ENCODE measurements at places on chromosomes 4 and X.

- no peak for DNase-seq
Observed at GRCh38 chr4:154608361-154609252, 3.8 kb downstream of the FGG start.

DNA sequence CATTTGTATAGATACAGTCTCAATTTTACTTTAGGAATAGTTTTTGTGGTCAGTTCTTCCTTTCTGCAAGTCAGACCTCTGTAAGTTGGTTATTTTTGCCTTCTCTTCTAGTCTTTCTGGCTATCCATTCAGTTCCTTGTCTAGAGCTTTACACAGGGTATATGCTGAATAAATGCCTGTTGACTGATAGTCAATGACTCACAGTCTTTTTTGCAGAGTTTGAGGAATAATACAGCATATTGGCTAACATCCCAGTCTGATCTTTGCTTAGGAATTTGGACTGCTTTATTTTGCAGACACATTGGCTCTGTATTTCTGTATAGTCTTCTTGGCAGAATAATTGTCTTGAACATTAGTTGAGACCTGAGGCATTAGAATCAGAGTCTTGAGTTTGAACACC lies 132.4 kb downstream of the MAGEC1 start:
- DNase-seq, result no peak

GRCh38 chr4:48194971-48195370 lies 60.9 kb upstream of the TXK start:
- DNase-seq, result no peak

DNA sequence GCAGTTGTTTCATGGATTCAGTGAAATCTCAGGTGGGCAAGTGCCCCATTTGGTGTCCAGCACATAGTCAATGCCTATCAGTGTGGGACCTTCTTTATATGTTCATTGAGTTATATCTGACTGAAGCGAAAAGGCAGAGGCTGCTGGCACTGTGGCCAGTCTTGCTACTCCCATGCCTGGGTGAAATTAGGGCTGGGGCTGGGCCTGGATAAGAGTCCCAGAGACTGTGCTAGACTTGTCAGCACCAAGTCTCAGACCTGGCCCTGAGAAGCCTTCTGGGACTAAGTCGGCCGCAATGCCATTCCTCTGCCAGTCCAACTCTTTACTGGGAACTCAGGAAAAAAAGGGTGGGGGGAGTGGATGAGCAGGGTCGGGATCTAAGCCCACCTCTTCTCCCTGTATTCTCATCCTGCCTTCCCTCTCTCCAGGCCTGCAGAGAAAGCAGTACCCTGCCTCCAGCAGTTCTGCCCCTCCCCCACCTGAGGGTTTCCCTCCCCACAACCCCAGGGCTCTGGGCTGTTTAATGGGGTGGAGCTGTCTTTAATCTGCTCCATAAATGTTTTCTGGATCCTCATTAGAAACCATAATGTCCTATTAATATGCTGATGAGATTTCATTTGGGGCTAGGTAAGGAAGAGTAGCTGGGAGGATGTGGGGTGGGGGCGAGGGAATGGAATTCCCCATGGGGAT lies 153.5 kb upstream of the PJA1 start:
- no peak for DNase-seq

- no peak for DNase-seq
Observed at GRCh38 chr4:47451657-47452056, 11.8 kb downstream of the COMMD8 start.

- no peak for DNase-seq
Observed at GRCh38 chr4:107156443-107156842, 120.3 kb upstream of the DKK2 start.

- no peak for DNase-seq
Observed at GRCh38 chr4:7195141-7195515, 2.8 kb downstream of the SORCS2 start.

GRCh38 chr4:165715989-165716388 lies 157.0 kb upstream of the TLL1 start:
- DNase-seq, result no peak

- no peak for DNase-seq
Observed at GRCh38 chr4:181468451-181468850, 774.8 kb upstream of the TENM3 start.

DNA sequence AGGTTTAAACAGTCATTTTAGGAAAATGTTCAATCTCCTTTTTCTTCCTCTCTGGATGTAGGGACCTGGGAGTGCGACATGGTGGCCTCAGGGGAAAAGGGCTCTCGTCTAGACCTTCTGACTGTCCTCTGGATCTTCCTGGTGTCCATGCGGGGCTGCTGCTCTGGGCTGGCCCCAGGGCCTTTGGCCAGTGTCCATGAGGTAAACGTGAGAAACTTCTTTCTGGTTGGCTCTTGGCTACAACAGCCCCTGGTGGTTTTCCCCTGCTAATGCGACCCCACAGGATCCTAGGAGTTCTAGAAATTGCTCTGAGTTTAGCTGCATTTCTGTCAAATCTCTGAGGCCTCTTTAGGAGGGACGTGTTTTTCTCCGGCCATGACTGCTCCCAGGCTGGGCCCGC lies 85.7 kb downstream of the MFAP3L start:
- DNase-seq, result no peak

- no peak for DNase-seq
Observed at GRCh38 chr4:39525822-39526690, 1.2 kb downstream of the UGDH start.

- no peak for DNase-seq
Observed at GRCh38 chr4:80540785-80541469, 205.4 kb downstream of the CFAP299 start.

DNA sequence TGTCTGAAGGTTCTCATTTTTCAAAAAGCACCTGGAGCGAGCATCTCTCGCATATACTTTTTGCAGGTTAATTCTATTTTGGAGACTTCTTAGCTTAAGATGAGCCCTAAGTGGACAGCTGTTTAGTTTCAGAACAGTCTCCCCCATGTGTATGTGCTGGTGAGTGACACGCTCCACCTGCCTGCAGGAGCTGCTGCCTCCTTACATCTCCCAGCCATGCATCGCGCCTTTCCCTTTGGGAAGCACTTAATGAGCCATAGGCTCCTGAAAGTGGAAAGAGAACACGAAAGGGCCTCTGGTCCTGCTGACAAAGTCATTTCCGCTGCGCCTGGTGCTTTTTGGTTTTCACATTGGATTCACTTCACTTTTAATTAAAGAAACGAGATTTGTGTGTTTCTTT lies 56.1 kb downstream of the TRIML2 start:
- DNase-seq, result no peak

DNA sequence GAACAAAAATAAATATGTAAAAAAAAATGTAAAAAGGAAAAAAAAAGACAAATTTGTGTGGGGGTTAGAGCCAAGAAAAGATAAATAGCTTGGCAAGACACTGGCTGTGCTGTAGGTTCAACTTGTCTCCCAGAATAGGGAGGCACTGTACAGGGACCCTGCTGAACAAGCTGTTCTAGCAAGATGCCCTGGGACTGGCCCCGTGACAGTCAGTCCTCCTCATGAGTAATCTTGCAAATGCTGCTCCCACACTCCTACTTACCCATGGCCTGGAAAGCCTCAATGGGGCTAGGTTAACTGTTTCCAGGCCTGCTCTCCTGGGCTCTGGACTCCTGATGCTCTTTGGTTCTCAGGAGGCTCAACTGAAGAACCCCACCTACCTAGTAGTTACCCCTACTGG lies 106.8 kb downstream of the ATG4A start:
- DNase-seq, result no peak

- no peak for DNase-seq
Observed at GRCh38 chr4:187059021-187059420, 335.4 kb upstream of the FAT1 start.

DNA sequence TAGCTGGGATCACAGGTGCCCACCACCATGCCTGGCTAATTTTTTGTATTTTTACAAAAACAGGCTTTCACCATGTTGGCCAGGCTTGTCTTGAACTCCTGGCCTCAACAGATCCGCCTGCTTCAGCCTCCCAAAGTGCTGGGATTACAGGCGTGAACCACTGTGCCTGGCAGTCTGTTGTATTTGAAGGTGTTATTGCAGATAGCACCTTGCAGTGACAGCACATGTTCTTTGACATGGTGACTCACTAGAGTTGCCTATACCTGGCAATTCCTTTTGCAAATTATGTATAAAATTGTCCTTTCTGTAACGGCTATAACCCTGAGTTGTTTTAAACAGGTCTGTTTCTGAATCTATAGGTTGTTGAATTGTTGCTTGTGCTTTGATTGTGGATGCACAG lies 7.9 kb downstream of the OGT start:
- no peak for DNase-seq

DNA sequence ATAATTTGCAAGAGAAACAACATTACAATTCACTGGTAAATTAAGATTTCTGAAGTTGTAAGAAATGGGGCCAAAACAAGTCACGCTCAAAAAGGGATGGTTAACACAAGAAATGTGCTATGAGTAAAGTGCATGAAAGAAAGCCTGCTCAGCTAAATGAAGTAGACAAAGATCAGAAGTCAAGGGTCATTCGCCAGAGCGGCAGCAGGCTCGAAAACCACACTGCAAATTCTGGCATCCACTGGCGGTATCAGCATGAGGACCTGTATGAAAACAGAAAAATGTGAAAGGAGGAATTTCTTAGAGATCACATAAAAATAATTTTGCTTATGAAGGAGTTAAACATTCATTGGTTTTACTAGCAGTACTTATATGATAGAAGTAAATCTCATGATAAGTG lies 49.6 kb downstream of the FBXL5 start:
- DNase-seq, result no peak

DNA sequence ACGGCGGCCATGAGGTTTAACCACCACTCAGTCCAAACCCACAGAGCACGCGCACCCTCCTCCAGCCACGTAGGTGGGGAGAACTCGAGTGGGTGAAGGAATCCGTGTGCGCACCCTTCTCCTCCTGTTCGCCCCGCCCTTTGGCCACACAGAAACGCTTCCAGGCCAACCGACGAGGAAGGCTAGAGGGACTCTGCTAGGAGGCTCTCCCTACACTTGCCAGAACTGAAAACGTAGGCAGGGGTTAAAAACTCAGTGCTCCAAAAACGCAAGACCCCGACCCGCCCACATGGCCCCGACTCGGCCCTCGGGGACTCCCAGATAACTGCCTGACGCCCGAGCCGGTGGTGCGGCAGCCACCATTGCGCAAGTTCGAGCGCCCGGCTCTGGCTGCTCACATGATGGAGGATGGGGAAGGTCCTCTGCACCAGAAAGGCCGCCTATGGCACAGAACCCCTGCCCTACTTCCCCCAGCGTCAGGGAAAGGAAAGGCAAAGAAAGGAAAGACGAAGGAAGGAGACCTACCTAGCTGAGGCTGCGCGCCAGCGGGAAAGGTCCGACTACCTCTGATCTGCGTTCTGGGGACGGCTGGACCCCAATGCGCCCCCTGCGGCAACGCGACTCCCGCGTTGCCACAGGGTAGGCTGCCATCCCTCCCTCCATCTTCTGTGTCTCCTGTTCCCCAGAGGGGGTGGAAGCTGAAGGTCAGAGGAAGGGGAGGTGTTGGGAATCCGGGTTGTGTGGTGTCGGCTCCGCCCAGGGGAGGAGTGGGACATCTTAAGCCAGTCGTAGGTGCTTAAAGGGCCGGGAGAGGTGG lies 201.9 kb upstream of the AGTR2 start:
- DNase-seq, result no peak

GRCh38 chrX:134025986-134026545 lies 40.7 kb upstream of the GPC3 start:
- no peak for DNase-seq

GRCh38 chrX:127873637-127874036 lies 178.6 kb downstream of the ACTRT1 start:
- no peak for DNase-seq

- DNase-seq, result no peak
Observed at GRCh38 chrX:53262918-53263394, 18.4 kb downstream of the IQSEC2 start.

DNA sequence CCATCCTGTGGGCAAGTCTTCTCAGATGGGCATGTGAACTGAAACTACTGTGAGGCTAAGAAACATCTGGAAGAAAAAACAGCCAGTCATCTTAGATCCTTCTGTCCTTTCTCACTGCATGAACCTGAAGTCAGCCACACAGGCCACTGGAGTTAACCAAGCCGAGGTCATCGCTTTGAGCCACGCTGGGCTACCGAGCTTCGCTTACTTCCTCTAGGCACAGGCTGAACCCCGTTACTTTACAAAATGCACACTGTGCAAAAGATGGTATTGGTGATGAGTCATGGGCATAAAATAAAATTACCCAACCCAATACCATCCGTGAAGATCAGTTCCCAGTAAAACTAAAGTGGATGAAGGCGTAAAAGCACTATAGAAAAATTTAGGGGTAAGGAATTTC lies 86.2 kb downstream of the MTMR1 start:
- no peak for DNase-seq

DNA sequence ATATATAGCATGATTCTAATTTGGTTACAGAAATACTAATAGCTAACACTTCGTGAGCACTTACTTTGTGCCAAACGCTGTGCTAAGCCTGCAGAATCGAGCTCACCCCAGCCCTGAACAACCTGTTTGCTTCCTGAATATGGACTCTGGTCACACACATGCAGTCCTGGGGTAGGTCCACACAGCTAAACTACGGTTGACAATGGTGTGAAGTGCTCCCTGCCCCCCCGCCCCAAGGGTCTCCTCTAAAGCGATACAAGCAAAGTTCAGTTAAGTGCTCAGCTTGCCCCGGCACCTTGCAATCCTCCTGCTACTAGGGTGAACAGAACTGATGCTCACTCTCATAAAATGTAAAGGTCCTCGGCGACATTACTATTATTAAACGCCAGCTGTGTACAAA lies 879 bp downstream of the FOXP3 start:
- DNase-seq, result no peak

DNA sequence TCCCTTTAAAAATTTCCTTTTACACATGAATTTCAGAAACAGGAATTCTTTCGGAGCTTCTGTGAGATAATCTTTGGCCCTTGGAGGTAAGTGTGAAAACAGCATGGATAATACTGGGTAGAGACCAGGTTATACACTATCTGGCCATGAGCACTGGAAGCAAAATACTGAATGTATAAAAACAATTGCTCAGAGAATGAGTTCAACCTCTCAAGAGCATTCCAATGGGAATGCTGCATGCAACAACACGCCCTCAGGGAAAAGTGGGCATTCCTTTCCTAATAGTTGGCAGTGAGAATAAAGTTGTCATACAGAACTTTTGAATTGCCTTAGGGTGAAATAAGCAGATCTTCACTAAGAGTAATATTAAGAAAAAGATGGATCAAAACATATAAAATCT lies 574.8 kb upstream of the DIPK2B start:
- DNase-seq, result no peak

DNA sequence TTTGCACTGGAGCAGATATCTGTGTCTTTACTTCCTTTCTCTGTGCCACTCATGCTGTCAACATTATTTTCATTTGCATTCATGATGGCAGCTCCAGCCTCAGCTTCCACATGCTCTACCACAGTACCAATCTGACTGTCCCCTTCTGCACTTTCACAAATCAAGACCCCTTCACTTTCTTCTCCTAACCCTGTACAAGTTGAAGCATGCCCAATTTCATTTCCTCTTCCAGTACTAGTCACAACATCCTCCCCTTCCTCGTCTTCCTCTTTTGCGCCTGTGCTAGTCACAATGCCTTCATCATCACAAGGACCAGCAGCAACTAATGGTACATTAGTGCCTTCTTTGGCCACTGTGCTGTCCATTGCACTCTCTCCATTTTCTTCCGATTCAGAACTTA lies 26.5 kb downstream of the BOD1L1 start:
- DNase-seq, result no peak

Measured in activated effector memory CD4-positive, alpha-beta T cell treated with Interleukin-2 at 50 U/mL for 16 hours (primary cell).